Common myeloid progenitor, CD34-positive (primary cell): ENCODE measurements at places on chromosomes 3 and 15.
A peak's percentile ranks its signal among the peaks of the same experiment; 100 is the strongest.

- DNase-seq, result no peak
Measured at GRCh38 chr15:92772061-92772460, 116.5 kb upstream of the FAM174B start.

DNA sequence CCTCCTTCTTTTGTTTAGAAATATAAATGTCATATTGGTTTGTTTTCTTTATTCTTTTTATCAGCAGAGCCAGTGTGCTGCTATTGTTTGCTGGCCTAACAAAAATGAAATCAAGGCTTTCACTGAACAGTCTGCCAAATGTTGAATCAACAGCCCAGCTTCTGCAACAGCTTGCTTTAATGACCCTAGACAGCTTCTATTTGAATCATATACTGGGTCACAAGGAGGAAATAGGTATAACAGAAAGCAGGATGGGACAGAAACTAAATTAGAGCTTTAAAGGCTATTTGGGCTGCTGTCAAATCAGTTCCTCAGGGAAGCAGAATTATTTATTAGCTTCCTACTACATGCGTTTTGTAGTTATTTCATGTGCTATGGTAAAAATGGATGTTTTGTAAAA, 12.1 kb upstream of the DNAJC13 start:
- no peak for DNase-seq

DNA sequence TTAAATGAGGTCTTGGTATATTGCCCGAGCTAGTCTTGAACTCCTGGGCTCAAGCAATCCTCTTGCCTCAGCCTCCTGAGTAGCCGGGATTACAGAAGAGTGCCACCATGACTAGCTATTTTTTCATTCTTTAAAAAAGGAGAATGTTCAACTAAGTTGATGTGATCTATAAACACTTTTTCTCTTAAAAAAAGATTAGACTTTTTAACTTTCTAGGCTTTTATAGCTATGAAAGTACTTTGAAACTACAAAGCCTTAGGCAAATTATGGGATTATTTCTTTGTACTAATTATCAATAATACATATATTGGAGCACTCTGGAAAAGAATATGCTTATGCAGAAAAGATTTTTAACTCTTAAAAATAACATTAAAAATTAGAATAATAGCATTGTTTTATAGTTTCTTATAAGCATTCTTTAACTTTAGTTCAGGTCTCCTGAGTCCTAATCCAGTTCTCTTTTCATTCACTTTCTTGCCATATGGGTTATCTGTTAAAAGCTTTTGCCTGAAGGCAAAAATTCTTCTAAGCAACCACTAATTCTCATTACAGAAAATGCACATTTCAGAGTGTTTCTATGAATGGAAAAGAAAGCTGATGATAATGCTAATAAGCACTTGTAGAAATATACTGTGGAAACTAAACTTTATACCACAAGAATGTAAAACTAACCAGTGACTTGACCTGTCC, 87.8 kb downstream of the DPPA2 start:
- no peak for DNase-seq

DNA sequence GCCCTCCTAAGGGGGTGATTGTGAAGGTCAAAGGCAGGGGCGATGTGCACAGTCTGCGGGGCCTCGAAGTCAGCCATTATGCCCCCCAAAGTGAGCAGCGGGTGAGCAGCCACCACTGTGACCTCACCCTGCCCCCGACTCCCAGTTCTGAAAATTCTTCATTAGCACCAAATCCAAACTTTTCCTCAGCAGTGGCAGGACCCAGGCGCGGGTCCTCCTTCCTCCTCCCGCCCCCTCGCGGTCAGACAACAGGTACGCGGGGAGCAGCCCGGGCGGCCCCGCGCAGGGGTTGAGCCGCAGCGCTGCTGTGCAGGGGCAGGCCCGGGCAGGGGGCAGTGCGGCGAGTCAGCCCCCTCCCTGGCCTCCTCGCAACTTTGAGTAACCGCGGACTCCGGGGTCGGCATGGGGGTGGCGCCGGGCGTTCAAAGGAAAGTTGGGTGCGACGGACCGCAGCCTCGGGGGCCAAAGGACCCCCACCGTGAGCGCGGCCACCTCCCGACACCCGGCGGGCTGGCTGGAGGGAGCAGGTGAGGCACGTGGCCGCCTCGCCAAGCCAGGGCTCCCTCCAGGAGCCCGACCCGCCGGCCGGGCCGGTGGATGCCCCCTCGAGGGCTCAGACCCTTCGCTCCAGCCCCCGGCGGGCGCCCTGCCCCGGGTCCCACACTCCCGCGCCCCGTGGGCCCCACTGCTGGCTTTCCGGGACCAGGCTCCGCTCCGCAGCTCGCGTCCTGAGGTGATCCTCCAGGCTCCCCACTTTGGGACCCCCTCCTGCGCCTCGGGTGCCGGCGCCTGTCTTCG, 49.4 kb upstream of the CCDC174 start:
- DNase-seq, result no peak

DNA sequence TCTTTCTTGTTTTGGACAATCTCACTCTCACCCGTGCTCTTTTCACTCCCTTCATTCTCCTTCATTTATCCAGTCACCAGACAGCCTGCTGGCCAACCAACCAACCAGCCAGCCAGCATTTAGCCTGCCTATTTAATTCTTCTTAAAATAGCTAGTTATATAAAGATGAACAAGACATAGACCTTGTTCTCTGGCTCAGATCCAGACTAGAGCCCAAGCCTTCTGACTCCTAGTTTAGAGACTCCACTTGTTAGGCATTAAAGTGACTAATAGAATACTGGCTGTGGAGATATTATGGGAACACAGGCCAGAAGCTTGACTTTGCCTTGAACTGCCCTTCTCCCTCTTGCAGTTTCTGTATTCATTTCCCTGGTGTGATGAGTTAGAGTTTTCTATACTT, 215.3 kb upstream of the THRB start:
- no peak for DNase-seq

DNA sequence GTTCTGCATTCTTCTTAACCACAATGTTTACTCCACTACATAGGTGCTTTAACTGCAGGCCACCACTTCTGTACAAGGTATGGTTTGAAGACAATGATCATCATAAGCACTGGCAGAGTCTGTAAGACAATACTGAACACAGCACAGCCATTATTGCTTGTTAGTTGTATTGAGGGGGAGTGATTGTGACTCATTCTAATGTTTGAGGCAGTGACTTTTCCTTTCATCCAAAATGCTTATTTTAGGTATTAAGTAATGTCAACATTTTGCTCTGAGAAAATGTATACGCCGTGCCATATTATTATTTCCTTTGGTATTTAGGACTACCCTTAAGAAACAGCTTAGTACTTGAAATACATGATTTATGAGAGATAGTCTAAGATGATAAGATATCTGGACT, 618.2 kb upstream of the ZNF717 start:
- DNase-seq, result no peak

DNA sequence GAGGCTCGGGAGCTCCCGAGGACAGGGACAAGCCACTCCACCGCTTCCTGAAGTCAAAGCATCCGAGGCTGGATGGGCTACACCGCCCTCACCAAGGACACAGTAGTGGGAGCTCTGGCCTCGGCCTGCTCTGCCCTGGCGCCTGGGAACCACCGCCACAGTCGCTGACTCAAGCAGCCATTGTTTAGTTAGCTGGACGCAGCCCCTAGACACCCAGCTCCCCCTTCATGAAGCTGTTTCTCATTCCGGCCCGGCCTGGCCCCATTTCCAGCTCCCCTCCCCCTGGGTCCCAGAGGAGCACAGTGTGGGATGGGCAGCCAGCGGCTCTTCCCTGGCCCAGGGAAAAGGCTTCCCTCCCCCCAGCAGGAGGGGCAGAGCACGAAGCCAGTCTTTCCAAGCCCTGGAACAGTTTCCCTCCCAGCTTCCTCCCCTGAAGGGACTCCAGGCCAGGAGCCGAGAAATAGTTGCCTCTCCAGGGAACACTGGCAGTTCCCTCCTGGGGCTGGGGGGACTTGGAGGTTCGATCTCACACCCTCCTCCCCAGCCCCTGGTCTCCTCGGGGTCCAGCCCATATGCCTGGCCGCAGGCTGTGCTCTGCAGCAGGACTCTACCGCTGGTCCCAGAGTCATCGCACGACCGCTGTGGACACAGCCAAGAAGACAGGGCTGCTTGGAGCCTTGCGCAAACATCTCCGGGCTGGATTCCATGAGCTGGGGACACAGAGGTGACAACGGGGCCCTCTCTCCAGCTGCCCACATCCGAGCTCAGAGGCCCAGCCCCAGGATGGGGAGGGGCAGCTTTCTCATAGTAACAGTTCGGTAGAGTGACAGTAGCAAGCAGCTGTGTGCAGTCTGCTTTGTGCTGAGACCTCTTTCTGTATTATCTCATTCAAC, 10.0 kb downstream of the PLXND1 start:
- peak; percentile 47 for DNase-seq

DNA sequence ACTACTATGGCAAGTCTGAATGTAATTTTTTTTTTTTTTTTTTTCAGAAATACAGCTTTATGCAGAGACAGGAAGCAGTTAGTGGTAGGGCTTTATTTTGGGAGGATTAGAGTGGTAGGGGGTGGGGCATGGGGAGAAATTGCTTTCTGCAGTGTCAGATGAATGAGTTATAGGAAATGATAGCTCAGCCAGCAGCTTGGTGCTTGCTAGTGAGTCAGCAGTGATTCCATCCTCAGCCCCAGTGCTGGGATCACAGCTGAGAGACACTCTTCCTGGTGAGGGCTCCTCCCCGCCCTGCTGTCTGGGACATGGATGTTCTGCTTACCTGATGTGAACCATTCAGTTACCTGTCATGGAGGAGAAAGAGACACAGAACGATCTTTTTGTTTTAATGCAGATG, 39.6 kb downstream of the SEMA6D start:
- no peak for DNase-seq

DNA sequence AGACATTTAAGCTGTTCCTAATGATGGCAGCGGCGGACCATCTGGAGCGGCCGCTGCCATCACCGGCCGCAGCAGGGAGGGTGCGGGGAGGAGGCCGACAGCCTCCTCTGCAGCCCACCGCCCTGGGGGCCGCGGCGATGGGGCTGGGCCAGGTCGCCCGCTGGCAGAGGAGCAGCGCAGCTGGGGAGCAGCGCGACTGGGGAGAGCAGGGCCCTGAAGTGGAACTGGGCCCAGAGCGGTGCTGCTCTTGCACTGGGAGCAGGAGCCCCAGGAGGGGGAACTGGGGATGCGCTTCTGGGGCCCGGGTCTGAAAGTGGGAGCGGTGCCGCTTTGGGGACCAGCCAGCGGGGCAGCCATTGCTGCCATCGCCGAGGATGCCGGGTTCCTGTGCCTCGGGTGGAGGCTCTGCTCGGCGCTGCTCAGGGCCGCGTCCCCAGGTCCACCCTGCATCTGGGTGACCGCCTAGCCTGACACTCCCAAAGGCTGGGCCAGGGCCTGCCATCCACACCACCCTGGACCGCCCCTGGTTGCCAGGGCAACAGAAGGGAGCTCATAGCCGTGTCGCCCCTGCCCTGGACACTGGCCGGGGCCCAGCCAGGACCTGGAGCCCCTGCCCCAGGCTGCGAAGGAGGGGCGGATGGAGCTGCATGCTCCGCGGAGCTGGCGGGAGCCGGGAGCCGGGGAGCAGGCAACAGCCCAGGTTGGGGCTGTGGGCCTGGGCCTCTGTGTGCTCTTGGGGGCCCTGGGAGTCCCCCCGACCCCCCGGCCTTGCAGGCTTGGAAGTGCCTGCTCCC, 15.5 kb upstream of the PLA2G4E start:
- DNase-seq, result no peak

GRCh38 chr3:86554383-86554782, 436.6 kb downstream of the VGLL3 start:
- DNase-seq, result no peak

- DNase-seq, result no peak
Measured at GRCh38 chr15:79003896-79004295, 59.0 kb upstream of the CTSH start.

GRCh38 chr15:42148808-42149492, 7.5 kb downstream of the PLA2G4F start:
- no peak for DNase-seq

GRCh38 chr3:14688525-14688924, 13.6 kb downstream of the C3orf20 start:
- peak; percentile 75 for DNase-seq

DNA sequence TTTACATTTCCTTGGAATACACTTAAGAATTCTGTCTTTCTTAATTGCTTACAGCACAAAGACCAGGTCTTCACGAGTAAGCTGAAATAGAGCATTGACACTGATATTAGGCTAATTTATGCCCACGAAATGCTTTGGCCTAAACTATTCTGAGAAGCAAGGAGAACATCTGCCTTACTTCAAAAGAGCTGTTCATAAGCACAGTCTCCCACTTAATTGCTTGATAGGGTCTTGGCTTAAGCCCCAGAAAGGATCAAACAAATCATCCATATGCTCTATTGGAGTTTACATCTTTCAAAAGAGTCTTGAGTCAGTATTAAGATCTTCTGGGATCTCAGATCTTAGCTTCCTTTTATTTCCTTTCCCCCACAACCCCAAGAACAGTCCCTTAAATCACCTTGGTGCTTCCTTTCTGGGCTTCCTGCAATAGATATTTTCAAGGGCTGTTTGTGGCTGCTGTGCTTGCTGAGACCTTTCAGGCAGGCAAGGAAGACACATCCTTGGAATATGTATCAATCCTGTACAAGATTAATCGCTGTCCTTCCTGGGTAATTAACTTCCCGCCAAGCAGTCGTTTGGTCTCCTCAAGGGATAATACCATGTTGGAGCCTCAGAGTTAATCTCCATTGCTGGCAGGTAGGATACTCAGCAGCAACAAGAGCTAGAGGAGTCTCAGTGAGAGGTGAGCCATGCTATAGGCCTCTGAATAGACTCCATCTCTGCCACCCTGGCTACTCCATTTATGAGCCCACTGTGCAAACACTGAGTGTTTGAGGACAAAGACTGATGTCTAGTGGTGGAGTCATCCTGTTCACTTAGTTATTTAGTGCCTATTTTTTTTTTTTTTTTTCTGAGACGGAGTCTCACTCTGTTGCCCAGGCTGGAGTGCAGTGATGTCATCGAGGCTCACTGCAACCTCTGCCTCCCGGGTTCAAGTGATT, 37.1 kb downstream of the TMEM158 start:
- no peak for DNase-seq

- DNase-seq, result no peak
Measured at GRCh38 chr15:83299462-83299861, 15.0 kb upstream of the BNC1 start.

DNA sequence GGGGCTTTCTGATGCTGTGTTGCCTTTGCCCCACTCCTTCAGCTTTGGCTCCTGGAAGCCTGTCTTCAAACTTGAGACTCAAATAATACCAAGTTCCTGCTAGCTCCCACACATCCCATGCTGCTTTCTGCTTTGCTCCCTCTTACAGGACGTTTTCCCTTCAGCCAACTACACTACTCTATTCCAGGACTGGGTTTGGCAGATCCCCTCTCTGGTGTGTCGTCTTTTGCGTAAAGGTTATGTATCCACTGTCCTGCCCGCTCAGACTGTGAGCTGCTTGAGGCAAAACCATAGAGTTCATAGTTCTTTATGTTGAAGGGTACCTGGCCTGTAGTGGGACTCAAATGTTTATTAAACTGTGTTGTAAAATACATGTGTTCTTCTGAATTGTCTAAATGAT, 25.4 kb downstream of the PPP2R3A start:
- no peak for DNase-seq

GRCh38 chr15:99916668-99917223, 183.5 kb upstream of the LYSMD4 start:
- DNase-seq, result no peak

DNA sequence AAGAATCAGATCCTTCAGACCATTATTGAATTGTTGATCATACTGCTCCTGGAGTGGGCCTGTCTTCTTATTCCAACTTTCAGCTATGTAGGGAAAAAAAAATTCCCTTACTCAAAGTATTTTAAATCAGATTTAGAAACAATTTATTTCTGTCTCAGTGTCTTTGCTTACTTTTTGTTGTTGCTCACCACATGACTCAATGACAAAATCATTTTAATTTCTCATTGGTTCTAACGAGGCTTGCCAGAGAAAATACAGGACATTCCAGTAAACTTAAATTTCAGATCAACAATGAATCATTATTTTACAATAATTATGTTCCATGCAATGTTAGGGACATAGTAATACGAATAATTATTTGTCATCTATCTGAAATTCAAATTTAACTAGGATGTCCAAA, 748.5 kb upstream of the CBLB start:
- DNase-seq, result no peak
